Stimulated activated CD8-positive, alpha-beta memory T cell treated with anti-CD3 and anti-CD28 coated beads, Interleukin-15, amount 100 ng/mL, for 4 hours (primary cell): ENCODE measurements at places on chromosomes 5 and 9.

DNA sequence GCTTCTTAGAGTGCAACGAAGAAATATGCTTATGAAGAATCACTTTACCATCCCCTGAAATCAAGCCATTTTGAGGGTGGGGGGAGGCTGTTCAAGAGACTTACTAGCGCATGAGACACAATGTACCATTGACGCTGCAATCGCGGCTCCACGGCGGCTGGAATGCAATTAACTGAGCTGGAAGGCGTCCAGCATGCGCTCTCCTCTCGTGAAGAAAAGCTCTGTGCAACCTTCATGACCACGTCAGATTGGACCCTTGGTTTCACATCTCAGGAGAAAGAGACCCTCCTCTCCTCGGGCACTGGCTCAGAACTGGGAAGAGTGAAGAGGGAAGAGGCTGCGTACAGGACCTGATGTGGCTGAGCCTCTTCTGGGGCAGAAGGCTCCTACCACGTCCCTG lies 138.5 kb upstream of the IRX2 start:
- no peak for DNase-seq

DNA sequence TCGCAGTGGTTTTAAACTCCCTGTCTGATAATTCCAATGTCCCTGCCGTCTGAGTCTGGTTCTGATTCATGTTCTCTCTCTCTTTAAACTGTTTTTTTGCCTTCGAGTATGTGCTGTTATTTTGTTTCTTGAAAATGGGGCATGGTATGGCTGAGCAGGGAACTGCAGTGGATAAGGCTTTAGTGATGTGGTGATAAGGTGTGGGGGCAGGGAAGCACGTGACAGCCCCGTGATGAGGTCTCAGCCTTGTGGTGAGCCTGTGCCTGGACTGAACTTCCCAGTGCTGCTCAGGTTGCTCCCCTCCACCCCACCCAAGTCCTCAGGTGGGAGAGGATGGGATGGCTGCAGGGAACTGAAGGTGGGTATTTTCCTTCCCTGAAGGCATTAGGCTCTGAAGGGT lies 5.5 kb upstream of the ZNF354B start:
- no peak for DNase-seq

DNA sequence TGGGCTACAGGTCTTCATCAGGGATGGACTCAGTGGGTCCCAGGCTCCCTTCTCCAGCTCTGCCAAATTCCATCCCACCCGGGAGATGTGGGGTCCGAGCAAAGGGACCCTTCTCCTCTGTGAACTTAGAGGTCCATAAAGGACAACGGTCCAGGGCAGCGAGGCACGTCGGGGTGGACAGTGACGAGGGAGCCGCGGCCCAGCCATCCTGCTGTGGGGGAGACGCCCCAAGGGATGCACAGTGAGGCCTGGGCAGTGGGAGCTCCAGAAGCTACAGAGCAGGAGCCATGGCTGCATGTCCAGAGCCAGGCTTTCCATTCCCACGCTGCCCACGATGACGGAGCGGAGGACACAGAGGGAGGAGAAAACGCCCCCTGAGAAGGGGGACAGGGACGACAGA lies 107.5 kb upstream of the PPP1R26 start:
- DNase-seq = no peak

DNA sequence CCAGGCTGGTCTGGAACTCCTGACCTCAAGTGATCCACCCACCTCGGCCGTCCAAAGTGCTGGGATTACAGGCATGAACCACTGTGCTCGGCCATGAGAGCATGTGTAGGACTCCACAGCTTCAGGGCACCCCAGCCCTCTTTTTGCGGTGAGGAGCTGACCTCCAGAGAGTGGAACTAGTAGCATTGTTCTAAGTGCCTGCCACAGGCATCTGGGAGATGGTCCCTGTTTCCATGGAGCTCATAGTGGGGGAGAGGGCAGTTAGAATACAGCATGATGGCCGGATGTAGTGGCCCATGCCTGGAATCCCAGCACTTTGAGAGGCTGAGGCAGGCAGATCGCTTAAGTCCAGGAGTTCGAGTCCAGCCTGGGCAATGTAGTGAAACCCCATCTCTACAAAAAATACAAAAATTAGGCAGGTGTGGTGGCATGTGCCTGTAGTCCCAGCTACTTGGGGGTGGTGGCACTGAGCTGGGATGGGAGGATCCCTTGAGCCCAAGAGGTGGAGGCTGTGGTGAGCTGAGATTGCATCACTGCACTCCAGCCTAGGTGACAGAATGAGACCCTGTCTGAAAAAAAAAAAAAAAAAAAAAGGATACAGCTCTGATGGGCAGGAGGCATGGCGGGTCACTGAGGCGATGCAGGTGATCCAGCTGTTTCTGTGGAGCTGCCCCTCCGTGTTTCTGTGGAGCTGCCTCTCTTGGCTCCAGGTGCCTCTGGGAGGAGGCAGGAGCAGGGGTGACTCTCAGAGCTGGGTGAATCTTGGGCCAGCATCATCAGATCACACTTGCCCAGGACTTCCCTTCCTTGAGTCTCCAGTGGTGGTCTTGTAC lies 4.2 kb downstream of the ASS1 start:
- no peak for DNase-seq
